ENCODE measurements at places on chromosomes 12 and 14.

- no peak for DNase-seq
Measured at GRCh38 chr14:92451755-92452154, 61.8 kb upstream of the RIN3 start.

DNA sequence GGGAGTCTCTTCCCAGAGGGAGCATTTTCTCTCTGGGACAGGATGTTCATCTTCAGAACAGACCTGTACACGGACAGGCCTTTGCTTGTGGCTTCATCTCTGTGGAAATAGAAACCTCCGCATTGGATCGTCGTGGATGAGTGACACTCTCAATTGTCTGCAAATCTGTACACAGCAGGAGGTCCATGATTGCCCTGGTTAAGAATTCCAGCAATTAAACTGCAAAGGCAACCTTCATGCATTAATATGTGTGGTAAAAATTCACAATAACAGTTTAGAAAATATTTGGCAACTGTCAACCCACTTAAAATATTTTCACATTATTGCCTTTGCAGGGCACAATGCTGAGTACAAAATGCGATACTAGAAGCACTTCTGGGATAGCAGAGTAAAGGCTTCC, 149.8 kb upstream of the SFSWAP start:
- DNase-seq = no peak

GRCh38 chr14:20657216-20658211, 16.0 kb upstream of the OR6S1 start:
- no peak for DNase-seq

- no peak for DNase-seq
Measured at GRCh38 chr12:2332236-2332635, 279.4 kb downstream of the CACNA1C start.

- DNase-seq = no peak
Measured at GRCh38 chr14:91366749-91367148, 50.9 kb downstream of the CCDC88C start.

- DNase-seq = no peak
Measured at GRCh38 chr14:42869681-42870080, 1263.0 kb downstream of the LRFN5 start.

GRCh38 chr14:20327005-20327869, 5.8 kb downstream of the CCNB1IP1 start:
- peak; percentile 60 for DNase-seq

DNA sequence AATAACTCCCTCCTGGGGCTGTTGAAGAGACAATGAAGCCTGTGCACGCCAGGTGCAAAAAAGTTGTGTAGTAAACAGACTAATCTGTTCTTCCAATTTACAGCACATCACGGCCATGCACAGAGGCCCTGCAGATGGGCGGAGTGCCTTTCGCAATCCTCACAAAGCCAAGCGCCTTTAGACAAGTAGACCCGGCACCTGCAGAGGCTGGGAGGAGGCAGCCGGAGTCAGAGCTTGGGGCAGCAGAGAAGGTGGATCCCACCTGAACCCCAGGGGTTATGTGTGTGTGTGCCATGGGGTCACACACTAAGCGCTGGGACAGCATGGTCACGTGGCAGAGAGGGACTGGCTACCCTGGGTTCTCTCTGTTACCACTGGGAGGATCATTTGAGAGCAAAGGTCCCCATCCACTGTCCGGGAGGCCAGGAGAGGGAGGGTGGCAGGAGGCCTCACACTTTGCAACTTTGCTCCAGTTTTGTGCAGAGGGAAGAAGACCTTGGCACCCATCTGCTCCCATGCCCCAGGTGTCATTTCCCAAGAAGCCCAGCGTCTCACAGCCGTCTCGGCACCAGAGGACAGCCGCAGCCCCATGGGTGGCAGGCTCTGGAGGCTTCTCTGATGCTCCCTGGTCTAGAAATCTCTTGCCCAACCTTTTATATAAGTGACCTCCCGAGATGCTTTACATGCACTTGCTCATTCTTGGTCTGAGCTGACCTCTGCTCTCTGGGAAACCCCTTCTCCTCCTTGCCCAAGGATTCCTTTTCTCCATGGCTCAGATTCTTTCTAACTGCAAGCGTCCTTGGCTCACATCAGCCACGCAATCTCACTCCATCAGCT, 80.0 kb upstream of the DICER1 start:
- DNase-seq = no peak

DNA sequence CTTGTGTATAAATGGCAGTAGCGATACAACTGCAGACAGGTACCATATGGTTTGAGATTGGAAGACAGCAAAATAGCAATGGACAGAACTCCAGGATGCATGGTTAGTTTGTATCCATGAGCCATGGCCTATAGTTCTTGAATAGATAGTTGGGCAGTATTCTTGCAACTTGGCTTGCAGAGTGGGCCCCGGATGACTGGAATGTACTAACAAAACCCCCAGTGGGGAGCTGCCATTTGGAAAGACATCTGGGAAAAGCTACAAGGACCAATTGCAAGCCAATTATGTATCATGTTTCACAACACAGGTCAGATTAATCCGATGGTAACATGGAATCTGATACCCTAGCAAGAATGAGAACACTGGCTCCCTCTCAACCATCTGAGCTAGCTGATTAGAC, 279.6 kb downstream of the RERGL start:
- DNase-seq = no peak

DNA sequence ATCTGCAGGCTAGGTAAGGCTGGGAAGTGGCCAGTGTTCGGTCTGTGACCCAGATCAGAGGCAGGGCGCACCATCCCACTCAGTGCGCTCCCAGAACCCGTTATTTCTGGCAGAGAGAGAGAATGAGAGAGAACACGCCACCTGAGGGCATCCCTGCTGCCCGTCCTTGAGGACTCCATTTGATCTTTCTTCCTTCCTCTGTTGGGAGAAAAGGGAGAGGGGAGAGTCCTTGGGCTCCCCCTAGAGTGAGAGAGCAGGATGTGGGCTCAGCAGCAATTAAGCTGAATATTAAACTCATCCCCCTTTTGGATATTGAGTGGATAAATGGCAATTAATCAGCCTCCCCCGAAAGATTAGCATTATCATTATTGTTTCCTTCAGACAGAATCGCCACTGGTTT, 70.6 kb downstream of the IFT43 start:
- no peak for DNase-seq

GRCh38 chr14:102593061-102593824, 794 bp downstream of the RCOR1 start:
- DNase-seq = peak; percentile 55

DNA sequence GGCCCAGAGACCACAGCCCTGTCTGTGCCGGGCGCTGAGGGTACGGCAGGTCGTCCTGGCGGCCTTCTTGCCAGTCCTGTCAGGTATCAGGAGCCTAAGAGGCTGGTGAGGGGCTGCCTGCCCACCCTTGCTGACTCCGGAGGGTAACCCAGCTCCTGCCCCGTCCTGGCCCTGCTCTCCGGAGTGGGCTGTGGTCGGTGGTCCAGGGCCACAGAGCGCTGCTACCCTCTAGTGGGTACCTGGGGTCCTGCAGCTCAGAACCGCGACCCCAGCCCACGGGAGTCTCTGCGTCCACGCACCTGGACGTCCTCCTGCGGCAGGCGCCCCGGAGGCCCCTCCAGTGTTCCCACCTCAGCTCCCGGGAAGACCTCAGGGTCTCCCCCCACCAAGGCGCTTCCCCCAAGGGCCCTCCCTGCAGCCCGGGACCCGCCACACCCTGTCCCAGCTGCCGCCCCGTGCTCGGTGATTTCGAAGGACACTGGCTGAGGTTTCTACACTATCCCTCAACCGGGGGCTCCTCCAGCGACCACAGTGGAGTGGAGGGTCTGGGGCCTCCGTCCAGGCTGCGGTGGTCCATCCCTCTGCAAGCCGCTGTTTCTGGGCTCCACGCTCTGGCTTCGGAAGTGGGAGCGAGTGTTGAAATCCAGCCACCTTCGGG, 75.9 kb upstream of the FBRSL1 start:
- peak; percentile 57 for DNase-seq

DNA sequence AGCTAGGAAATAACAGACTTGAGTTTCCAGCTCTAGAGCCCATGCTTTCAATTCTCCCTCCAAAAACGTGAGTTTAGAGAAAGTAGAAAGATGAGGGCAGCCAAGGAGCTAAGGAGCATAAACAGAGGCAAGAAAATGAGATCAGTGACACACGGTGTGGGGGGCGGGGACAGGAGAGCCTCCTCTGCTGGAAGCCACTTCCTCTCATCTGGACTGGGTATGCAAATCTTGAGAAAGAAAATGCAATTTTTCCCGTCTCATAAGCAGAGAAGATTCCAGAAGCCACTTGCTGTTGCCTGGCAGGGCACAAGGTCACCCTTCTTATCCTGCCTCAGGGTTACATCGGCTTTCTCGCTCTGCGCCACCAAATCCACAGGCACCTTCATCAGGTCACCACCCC, 6.0 kb downstream of the OR10P1 start:
- no peak for DNase-seq

DNA sequence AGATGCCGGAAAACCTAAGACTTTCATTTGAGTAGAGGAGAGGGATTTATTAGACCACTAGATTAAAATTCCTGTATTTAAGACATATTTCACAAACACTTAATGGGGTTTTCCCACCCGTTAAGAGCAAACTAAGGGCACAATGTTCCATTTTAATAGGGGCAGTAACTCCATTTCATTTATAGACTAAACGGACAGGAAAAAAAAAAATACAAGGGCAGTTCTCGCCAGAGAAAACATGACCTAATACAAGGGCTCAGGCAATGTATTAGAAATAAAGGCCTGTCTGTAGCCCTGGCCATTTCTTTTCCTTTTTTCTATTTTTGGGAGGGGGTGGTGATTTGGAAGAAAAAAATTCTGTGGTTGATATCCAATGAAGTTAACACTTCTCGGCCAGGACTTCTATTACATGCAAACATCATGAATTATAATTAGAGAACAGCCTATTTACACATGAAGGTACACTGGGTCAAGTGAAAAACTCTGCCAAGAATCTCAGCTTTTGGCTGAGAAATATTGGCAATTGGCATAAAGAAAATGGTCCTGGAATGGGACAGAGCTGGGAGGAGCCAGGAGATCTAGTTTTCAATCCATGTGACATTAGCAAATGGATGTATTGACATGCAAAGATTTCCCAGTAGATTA, 641.1 kb upstream of the TBX3 start:
- no peak for DNase-seq

DNA sequence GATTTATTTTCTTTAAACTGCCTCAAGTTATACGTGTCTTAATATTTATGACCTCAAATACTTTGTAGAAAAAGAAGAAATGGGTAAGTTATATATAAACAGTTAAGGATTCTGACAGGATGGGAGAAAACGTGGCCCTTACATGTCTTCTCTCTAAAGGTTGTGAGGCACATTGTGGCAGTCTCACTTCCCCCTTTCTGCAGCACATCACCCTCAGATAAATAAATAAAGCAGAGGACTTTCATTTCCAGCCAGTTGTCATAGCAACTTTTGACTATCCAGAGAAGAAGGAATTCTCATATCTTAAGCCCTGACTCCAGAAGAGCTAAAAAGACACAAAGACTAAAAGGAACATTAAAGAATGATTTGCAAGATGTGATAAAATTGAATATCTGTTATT, 28.8 kb upstream of the CEP83 start:
- DNase-seq = peak; percentile 66

- no peak for DNase-seq
Measured at GRCh38 chr12:130671556-130671955, 44.5 kb downstream of the RIMBP2 start.

- DNase-seq = no peak
Measured at GRCh38 chr12:48349471-48349870, 1.2 kb downstream of the ZNF641 start.

DNA sequence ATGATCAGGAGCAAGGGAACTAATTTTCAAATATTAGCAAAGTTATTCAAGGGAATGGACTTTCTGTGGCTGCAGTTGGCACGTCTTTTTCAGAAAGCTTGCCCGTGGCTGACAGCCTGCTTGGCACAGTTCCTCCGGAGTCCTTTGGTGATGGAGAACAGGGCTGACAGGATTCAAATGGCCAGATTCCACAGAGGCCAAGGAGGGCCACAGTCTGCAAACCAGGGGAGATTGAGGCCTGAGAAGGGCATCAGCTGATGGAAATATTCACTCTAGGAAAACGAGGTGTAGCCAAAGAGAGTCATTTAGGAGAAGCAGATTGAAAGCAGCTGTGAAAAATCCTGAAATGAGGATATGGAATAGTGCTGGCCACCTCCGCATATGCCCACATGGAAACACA, 178.3 kb downstream of the EMP1 start:
- DNase-seq = no peak

- DNase-seq = no peak
Measured at GRCh38 chr12:48286665-48287064, 64.1 kb downstream of the ZNF641 start.

- no peak for DNase-seq
Measured at GRCh38 chr12:65695113-65695865, 129.0 kb upstream of the HMGA2 start.

GRCh38 chr14:50836515-50836914, 5.6 kb upstream of the NIN start:
- DNase-seq = no peak

- no peak for DNase-seq
Measured at GRCh38 chr12:74129702-74130101, 407.9 kb upstream of the ATXN7L3B start.

- DNase-seq = no peak
Measured at GRCh38 chr14:71618716-71619115, 313.5 kb upstream of the RGS6 start.

DNA sequence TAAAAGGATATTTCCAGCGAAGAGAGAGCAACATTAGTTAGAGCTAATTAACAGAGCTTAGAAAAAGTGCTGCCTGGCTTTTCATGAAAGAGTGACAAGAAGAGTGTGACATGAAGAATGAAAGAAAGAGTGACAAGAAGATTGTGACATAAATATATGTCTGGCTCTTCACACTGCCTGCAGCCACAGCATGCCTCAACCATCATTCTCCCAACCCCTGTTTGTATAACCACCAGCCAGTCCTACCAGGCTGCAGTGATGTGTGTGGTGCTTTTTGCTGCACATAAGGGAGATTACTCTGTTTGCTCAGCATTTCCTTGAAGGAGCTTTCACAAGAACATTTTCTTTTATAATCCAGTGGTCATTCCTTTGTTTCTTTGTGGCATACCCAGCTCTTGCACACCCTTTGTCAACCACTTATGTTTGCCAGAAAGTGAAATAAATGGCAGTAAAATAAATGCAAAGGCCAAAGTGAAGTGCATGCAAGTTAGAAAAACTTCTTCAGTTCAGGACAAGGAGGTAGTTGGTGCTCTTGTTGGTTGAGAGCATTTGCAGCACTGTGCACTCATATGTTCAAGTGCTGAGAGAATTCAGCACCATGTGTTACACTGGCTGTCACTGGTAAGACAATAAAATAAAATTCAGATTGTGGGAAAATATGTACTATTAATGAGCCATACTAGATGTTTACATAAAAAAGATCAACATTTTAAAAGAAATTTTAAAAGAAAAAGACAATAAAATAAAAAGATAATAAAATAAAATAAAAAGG, 50.6 kb downstream of the KIF21A start:
- no peak for DNase-seq

GRCh38 chr14:96762650-96763049, 34.5 kb upstream of the VRK1 start:
- peak; percentile 71 for DNase-seq
